ENCODE measurements at places on chromosomes 12 and 14. TPM values are rescaled to one million over a fixed set of nuclear protein-coding genes. Genes with fewer than 3 reads are reported as not detected.

The BEGAIN gene
- 0.30 TPM for total RNA-seq

The MANSC4 gene
- total RNA-seq = not detected

The PLXNC1 gene
- 2.4 TPM for total RNA-seq

The TCL1B gene
- total RNA-seq = not detected

The MMP14 gene
- total RNA-seq = 20.2 TPM

The BCL11B gene
- 0.31 TPM for total RNA-seq

The AJUBA gene
- total RNA-seq = 5.6 TPM

The RERG gene
- 2.2 TPM for total RNA-seq

The IL26 gene
- not detected for total RNA-seq

The RPL10L gene
- total RNA-seq = not detected

The PTCSC3 gene
- not detected for total RNA-seq

The VSX2 gene
- not detected for total RNA-seq

The KRT73 gene
- total RNA-seq = not detected

The PPP2R5C gene
- 257 TPM for total RNA-seq

The GPR68 gene
- total RNA-seq = 2.4 TPM

The RIMBP2 gene
- not detected for total RNA-seq

The ANKRD33 gene
- not detected for total RNA-seq

The FOXM1 gene
- 10.9 TPM for total RNA-seq

The INSM2 gene
- not detected for total RNA-seq

The EIF2S3B gene
- total RNA-seq = 1.7 TPM
